ENCODE measurements at places on chromosomes 7 and 10. TPM values are rescaled to one million over a fixed set of nuclear protein-coding genes. Genes with fewer than 3 reads are reported as not detected.

GPR26 gene
- not detected for total RNA-seq

WEE2 gene
- not detected for total RNA-seq

PON1 gene
- not detected for total RNA-seq

ELOVL3 gene
- not detected for total RNA-seq

DNA sequence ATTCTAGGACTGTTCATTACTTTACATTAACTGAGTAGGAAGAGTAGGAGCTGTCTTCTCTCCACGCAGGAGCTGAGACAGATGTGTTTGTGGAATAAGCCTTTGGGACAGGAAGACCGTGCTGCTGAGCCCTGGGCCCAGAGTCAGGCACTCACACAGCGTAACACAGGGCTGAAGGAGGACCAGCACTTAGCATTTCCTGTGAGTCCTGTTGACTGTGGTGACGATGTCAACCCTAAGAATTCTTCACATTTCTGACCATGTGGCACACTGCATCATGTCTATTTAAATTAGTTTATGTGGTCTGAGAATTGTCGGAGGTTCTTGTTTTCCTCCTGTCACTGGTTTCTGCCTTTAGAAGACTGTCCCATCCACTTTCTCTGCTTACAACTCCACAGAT, 117.2 kb downstream of the PIP4K2A start:
- H3K4me1 ChIP-seq, result peaks cover 81% of the 10 kb centered on the region
- no peaks in the 10 kb centered on the region for H3K27me3 ChIP-seq
- H3K4me3 ChIP-seq, result no peak overlapping the region
- H3K27ac ChIP-seq, result no peak overlapping the region
- DNase-seq, result no peak

GRCh38 chr10:35040760-35041501, 49.2 kb downstream of the CUL2 start:
- H3K4me1 ChIP-seq, result no peaks in the 10 kb centered on the region
- H3K4me3 ChIP-seq, result no peak overlapping the region
- no peak overlapping the region for H3K27ac ChIP-seq
- DNase-seq, result no peak

DNA sequence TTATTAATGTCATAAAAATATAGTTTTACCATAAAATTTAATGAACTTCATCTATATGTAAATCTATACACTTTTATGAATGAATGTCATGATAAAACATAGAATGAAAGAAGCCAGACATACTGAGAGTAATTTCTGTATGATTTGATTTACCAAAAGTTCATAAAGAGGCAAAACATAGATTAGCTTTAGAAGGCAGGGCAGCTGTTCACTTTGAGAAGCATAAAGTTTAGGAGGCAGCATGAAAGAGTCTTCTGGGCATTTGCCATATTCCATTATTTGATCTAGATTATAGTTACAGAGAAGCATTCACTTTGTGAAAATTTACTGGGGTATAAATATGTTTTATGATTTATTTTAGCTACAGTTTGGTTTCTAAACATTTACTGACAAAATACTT, 487.2 kb downstream of the ANKRD7 start:
- H3K27ac ChIP-seq, result no peak overlapping the region
- H3K4me3 ChIP-seq, result no peak overlapping the region
- no peaks in the 10 kb centered on the region for H3K36me3 ChIP-seq
- DNase-seq, result no peak
- no peaks in the 10 kb centered on the region for H3K27me3 ChIP-seq
- H3K4me1 ChIP-seq, result no peaks in the 10 kb centered on the region

GRCh38 chr7:3497796-3498195, 196.7 kb downstream of the SDK1 start:
- H3K4me3 ChIP-seq, result no peak overlapping the region
- no peak overlapping the region for H3K27ac ChIP-seq
- no peak for DNase-seq

GRCh38 chr7:18768256-18768655, 272.7 kb downstream of the HDAC9 start:
- H3K27me3 ChIP-seq, result no peaks in the 10 kb centered on the region
- no peaks in the 10 kb centered on the region for H3K4me1 ChIP-seq
- H3K4me3 ChIP-seq, result no peak overlapping the region
- no peak overlapping the region for H3K27ac ChIP-seq

- H3K27me3 ChIP-seq, result no peaks in the 10 kb centered on the region
- DNase-seq, result no peak
- H3K36me3 ChIP-seq, result no peaks in the 10 kb centered on the region
- H3K4me3 ChIP-seq, result no peak overlapping the region
These were observed 112.2 kb downstream of the ADARB2 start for GRCh38 chr10:1625079-1625478.

- DNase-seq, result no peak
- H3K4me1 ChIP-seq, result no peaks in the 10 kb centered on the region
- H3K36me3 ChIP-seq, result no peaks in the 10 kb centered on the region
- H3K27me3 ChIP-seq, result no peaks in the 10 kb centered on the region
- no peak overlapping the region for H3K4me3 ChIP-seq
- no peak overlapping the region for H3K27ac ChIP-seq
These were observed 37.8 kb downstream of the STEAP4 start for GRCh38 chr7:88268858-88269257.

DNA sequence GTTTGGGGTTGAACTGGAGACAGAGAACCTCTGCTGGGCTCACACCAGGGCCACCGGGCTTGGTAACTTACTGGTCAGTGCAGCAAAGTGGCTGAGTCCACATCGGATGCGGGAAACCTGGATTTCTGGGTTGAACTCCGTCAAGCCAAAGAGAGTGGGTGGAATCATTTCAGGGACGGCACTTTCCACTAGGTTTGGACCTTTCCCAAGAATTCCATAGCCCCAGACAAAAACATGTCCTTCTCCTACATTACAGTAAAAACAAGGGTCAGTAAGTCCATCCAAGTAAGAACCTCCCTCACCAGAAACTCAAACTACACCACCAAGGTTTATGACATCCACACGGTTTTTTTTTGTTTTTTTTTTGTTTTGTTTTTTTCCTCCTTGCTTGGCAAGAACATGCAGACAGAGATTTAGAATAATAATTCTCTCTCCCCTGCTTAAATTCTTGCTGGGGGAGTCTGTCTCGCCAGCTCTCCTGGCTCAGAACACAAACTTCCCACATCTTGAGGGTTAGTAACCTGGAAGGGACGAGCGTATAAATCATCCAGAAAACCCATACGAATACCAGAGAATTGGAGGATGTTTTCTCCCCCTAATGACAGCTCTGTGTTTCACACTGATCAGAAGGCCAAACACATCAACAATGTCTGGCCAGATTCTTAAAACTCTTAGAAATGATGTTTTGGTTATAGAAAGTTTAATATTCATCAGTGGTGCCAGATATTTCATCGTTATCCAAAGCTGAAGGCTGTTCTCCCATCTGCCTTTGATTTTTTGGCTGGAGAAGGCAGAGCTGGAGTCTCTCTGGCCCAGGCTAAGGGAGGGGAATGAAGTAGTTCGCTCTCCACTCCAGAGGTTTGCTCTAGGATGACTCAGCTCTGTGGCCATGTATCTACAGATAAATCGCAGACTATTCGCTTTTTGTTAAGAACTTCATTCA, 17.5 kb downstream of the RCC1L start:
- H3K27me3 ChIP-seq, result no peaks in the 10 kb centered on the region
- H3K4me3 ChIP-seq, result no peak overlapping the region
- no peak for DNase-seq
- peaks cover 66% of the 10 kb centered on the region for H3K36me3 ChIP-seq
- no peak overlapping the region for H3K27ac ChIP-seq

DNA sequence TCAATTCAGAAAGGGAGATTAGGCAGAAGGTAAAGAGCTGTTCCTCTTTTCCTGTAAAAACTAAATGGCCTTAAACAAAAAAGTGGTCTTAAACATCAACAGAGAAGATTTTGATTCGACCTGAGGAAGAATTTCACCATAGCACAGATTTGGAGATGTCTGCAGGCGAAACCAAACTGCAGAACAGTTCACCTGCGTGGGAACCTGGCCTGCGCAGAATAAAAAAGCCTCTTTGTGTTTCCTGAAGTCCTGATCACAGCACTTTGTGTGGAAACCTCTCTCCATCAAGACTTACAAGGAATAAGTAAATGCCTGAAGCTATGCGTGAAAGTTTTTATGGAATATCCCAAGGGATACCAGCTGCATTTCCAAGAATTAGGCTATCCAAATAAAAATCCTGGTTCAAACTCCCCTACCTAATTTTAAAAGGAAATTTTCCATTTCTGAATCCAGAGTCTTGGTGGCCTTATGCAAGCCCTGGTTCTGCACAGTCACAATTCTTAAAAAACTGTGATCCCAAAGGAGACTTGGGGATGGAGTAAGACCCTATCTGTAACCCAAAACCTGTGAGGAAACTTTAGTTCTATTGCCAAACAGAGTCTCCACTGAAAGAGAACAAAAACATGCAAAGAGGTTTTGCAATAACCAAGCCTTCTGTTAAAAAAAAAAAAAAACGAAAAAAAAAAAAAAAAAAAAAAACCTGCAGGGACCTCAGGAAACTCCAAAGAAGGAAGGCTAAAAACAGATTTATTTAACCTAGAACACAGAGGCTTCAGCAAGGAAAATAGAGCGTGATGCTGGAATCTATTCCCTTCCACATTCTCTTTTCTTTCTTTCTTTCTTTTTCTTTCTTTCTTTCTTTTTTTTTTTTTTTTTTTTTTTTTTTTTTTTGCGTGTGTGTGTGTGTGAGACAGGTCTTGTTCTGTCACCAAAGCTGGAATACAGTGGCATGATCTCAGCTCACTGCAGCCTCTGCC, 10.4 kb downstream of the CALML3 start:
- H3K27ac ChIP-seq, result no peak overlapping the region
- no peak overlapping the region for H3K4me3 ChIP-seq
- H3K27me3 ChIP-seq, result no peaks in the 10 kb centered on the region
- no peaks in the 10 kb centered on the region for H3K36me3 ChIP-seq

GRCh38 chr7:105742787-105743186, 133.6 kb downstream of the ATXN7L1 start:
- no peaks in the 10 kb centered on the region for H3K36me3 ChIP-seq
- no peak overlapping the region for H3K27ac ChIP-seq

DNA sequence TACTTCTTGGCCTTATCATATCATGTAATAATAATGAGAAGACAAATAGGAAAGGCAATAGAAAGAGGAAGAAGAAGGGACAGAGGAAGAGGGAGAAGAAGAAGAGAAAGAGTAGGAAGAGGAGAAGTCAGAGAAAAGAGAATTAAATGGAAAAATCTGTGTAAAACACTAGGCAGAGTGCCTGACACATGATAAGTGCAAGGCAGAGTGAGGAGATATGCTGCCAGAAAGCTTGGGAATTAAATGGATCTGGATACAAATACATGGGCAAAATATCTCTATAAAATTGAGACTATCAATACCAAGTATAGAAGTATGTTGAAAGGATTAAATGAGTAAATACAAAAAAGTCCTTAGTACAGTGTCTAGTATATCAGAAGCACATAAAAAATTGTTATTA, 124.8 kb downstream of the CACNA2D1 start:
- no peak overlapping the region for H3K4me3 ChIP-seq
- no peaks in the 10 kb centered on the region for H3K27me3 ChIP-seq
- DNase-seq, result no peak
- H3K4me1 ChIP-seq, result no peaks in the 10 kb centered on the region
- H3K36me3 ChIP-seq, result no peaks in the 10 kb centered on the region
- H3K27ac ChIP-seq, result no peak overlapping the region

DNA sequence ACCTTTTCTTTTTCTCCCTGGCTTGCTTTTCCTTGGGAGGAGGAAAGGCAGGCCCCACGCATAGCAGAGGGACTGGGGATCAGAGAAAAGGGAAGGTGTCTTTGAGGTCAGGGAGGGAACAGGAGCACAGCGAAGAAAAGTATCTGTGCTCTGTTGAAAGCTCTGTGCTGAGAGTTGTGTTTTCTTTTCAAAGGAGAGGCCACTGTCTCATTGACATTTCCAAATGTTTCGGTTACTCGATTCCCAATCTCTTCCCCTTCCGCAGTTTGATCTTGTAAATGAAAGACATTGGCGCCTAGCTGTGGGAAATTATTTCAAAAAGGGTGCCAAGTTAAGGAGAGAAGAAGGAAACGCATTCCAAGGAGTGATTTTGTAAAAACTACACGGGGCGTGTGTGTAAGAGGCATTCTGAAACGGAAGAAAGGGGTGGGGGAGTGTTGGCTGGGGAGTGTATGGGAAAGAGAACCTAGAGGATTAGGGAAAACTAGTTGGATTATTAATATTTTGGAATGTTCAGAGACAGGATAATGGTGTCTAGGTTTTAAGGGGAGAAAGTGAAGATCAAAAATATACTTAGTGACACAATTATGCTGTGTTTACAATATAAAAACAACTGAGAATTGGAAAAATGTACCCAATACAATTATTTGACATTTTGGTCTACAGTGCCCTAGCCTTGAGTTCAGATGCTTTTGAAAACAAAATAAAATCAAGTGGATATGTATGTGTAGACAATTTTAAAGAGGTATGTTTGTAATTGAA, 708 bp downstream of the KLHDC10 start:
- no peak for DNase-seq
- H3K27me3 ChIP-seq, result no peaks in the 10 kb centered on the region
- peak overlapping the region; percentile 89 for H3K4me3 ChIP-seq
- no peaks in the 10 kb centered on the region for H3K36me3 ChIP-seq

- H3K4me1 ChIP-seq, result no peaks in the 10 kb centered on the region
- H3K27ac ChIP-seq, result no peak overlapping the region
- no peaks in the 10 kb centered on the region for H3K27me3 ChIP-seq
- peaks cover 75% of the 10 kb centered on the region for H3K36me3 ChIP-seq
These were observed 33.6 kb downstream of the TRRAP start for GRCh38 chr7:98911916-98912315.

- no peak for DNase-seq
- peak overlapping the region; percentile 83 for H3K27ac ChIP-seq
- peak overlapping the region; percentile 82 for H3K4me3 ChIP-seq
- no peaks in the 10 kb centered on the region for H3K27me3 ChIP-seq
- peaks cover 64% of the 10 kb centered on the region for H3K4me1 ChIP-seq
- peaks cover 43% of the 10 kb centered on the region for H3K36me3 ChIP-seq
These were observed 1.8 kb downstream of the GIMAP5 start for GRCh38 chr7:150739033-150739432.

DNA sequence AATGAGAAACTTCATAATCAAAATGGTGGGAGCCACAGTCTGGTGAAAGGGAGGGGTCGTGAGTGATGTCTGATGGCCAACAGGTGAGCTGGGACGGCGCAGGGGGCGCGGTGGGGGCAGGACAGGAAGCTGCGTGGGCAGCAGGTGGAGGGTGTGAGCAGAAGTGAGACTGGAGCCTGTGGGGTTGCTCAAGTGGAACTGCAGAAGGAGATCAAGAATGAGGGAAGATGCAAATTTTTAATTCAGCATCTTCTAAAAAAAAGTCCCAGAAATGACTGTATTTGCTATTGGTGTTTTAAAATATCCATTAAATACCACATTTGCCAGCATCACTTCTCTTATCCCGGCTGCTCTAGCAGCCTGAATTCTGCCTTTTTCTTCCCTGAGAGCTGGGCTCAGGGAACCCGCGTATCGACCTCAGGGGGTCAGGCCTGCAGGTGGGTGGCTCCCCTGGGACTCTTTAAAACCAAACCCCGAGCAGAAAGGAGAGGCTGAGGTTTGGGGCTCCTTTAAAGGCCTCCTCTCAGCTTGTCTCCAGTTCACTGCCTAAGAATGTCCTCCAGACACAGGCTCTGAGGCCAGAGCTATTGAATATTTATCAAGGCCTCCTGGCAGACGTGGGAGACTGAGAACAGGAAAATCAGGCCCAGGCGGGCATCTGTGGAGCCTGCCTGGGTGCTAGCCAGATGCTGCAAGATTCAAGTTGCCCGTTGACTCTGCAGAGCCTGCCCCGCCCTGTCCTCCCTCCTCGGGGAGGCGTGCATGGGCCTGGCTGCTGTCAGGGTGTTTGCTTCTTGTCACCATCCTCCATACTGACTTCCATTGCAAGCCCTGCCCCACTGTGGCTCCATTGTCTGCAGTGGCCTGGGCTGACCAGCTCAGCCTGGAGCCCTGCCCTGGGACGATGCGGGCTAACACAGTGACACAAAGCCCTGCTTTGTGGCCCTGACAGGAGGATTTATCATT, 53.9 kb downstream of the SYPL1 start:
- H3K27ac ChIP-seq, result no peak overlapping the region
- no peak for DNase-seq
- H3K4me3 ChIP-seq, result no peak overlapping the region
- H3K27me3 ChIP-seq, result no peaks in the 10 kb centered on the region
- H3K4me1 ChIP-seq, result peaks cover 16% of the 10 kb centered on the region

All from CD4-positive, alpha-beta memory T cell (primary cell).